HuH-7 (cell line): ENCODE measurements at places on chromosomes 6 and 20.

DNA sequence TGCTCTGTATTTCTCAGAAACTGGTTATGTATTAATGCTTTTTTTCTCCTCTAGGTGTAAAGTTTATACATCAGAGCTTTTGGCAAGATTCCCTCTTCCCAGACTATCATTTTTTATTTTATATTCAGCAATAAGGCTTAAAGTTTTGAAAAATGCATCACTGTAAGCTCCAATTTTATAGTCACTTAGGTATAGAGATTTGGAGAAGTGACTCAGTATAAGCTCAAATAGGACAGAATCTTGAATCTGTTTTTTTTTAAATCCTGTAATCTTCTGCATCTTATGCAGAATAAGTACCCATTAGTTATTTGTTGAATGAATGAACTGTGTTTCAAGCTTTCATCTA is 1.0 kb downstream of the NCOA7 start:
- no peak for DNase-seq

GRCh38 chr6:167127785-167128531 is 5.1 kb downstream of the CCR6 start:
- DNase-seq = no peak

- DNase-seq = no peak
These were observed 12.9 kb downstream of the IPCEF1 start for GRCh38 chr6:154343473-154344308.

- DNase-seq = no peak
These were observed 215.4 kb downstream of the TBC1D7 start for GRCh38 chr6:13112921-13113320.

GRCh38 chr6:170160628-170161611 is 130.0 kb downstream of the DLL1 start:
- no peak for DNase-seq

GRCh38 chr20:64051561-64052325 is 2.3 kb upstream of the SOX18 start:
- no peak for DNase-seq

GRCh38 chr6:115977220-115977619 is 83.5 kb downstream of the FRK start:
- no peak for DNase-seq

GRCh38 chr6:168278904-168279303 is 40.7 kb downstream of the DACT2 start:
- no peak for DNase-seq

DNA sequence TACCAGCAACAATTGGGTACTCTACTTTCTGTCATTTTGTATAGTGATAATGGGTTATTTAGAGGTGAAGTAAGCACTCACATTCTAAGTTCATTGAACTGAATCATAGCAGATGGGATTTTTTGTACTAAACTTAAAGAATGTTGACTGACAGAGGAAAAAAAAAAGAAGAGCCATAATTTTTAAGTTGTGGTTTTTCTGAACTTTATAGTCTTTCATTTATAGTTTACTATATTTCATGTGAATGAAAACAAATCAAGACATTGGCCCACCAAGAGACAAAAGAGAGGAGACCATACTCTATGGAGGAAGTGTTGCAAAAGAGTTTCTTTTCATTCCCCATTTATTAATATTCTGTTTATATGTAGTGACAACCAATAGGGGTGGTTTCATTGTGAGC is 685.7 kb downstream of the BCKDHB start:
- no peak for DNase-seq

DNA sequence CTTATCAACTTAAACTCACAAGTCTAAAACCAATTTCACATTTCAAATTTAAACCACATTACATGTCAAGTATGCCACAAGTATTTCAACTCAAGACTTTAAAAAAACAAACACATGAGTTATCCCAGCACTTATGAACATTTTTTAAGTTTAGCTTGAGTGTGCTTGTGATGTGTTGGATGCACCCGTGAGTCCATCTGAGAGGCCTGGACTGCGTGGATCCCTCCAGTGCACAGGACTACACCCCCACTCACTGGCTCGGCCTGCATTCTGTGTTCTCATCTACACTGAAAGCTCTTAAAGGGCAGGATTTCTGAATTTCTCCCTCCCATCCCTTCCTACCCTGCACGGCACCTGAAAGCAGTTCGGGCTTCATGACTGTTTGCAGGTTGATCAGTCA is 128.8 kb upstream of the CD93 start:
- DNase-seq = no peak

GRCh38 chr20:31594558-31595379 is 10.3 kb upstream of the ID1 start:
- DNase-seq = no peak

DNA sequence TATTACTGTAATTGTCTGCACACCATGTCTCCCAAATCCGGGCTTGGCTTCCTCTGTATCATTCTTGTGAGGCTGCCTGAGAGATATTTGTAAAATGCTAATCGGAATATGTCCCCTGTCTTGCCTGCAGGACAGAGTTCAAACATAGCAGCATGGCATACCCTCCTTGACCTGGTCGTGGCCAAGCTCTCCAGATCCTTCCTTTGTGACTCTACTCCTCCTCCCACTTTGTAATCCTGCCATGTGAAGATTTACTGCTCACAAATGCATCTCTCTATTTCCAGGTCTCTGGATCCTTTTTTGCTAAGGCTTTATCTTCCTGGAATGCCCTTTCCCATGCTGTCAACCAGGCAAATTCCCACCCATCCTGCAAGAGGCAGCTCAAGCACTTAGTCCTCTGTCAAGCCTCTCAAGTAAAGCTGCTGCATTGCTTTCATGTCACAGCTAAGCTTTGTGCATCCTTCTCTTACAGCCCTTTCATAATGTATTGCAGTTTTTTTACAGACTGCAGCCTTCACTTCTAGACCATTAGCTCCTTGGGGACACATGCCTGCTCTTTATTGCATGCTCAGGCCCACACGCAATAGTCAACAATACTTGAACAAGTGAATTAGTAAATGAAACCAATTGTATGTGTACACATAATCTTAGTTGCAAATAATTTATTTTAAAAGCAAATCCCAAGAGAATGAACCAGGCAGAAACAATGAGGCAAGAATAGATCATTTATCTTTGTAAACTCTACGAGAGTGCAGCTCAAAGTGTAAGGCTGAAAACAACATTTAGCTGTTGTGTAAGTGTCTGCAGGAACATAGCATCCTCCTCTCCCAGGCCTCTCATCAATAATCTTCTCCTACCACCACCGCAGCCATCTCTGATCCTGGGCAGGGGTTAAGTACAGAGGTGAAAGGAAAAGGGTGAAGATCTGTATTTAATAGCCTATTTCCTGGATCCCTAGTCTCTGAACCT is 45.8 kb downstream of the HIVEP2 start:
- DNase-seq = no peak

DNA sequence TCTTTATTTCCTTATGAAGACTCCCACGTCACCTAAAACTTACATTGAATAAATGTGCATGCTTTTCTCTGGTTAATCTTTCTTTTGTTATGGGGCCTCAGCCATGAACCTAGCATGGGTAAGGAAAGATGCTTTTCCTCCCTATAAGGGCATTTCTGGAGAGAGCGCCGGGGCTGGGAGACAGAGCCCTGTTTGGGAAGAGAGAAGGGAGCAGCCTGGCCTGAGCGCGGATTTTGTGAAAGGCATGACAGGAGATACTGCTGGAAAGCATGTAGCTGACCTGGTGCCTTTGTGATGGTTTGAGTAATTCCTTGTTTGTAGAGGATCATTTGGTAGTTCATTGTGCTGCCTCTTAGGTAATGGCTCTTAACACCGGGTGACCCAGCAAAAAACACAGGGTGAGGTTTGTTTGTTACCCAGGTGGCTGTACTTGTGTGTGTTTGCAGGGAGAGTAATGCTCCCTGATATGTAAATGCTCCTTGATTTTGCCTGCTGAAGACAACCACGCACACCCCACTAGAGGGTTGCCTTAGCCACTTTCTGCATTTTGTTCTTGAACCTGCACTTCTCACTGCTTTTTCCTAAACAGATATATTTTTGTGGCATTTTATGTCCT is 59.2 kb downstream of the ANKRD6 start:
- no peak for DNase-seq

GRCh38 chr20:9397928-9398327 is 116.5 kb upstream of the LAMP5 start:
- no peak for DNase-seq

DNA sequence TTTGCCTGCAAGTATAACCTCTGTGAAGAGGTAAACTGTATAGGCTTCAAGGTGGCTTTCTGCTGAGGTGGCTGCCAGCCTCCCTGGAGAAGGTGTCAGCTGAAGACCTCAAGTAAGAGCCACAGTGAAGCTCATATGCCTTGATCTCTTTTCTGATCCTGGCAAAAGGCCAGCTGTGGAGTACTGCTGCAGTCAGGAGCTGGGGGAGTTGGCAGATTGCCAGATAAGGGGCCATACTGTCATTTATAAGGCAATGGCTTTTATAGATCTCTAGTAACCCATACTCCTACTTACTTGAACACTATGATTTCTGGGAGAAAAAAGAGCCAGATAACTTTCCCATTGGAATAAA is 8.8 kb upstream of the CEP85L start:
- no peak for DNase-seq

DNA sequence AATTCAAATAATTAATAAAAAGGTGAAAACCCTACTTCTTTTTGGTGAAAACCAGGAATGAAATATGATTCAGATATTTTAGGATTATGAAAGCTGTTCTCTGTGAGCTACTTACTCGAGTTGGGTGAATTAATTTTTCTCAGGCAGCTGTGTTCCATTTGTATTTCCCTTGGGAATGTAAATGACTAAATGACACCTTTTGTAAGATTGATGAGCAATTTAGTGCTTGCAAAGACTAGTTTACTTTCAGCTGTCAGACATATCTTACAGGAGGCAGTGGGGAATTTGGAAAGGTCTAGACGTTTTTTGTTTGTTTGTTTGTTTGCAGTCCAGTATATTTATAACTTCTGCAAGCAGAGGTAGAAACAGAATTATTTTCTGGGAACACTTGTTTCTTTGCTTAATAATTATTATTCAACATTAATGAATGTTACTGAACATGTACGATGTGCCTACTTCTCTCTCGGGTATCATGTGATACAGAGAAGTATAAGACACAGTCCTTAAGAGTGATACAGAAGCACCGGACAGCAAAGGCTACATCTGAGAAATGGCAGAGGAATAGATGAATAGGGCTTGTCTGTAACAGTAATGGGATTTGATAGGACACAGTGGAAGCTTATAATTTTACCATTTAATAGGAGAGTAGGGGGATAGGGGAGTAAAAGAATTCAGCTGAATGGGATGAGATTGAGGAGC is 91.3 kb downstream of the AKAP7 start:
- DNase-seq = no peak

- no peak for DNase-seq
These were observed 1.8 kb upstream of the TBPL1 start for GRCh38 chr6:133951227-133951626.

GRCh38 chr6:16217156-16217721 is 21.1 kb upstream of the GMPR start:
- no peak for DNase-seq

DNA sequence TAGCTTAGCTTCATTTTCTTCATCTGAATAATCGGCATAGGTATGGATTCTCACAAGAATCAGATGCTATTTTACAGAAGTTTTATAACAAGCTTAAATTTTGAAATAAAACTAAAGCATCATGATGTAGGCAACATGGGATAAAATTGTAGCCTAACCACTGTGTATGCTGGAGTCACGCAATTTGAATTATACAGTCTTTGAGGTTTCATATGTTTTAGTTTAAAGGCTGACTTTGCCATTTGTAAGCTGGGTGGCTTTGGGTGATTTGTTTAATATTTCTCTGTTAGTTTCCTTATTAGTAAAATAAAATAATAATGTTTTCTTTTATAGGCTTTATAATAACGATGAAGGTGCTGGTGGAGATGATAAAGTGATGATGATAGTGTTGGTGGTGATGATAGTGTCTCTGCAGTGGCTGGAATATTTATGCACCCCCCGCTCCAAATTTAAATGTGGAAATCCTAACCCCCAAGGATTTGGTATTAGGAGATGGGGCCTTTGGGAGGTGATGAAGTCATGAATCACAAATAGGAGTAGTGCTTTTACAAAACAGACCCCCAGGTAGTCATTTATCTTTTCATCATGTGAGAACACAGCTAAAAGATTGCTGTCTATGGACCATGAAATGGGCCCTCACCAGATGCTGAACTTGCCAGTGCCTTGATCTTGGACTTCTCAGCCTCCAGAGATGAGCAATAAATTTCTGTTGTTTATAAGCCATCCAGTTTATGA is 42.0 kb downstream of the DOK5 start:
- DNase-seq = no peak

DNA sequence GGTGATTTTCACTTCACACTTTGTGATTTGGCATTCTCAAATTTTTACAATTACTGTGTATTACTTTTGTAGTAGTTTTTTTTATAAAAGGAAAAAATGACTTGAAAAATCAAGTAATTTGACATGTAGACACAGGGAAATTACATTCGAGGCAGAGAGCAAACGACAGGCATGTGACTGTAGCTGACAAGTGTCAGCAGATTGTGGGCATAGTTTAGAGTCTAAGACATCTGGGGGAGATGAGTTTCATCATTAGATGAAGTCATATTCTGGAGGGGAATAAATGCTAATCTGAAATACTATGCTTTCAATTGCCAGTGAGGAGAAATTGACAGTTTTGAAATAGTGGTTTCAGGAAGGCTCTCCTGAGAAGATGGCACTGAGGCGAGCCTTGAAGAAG is 126.0 kb downstream of the MTHFD1L start:
- DNase-seq = no peak

- DNase-seq = no peak
These were observed 404.1 kb downstream of the C6orf118 start for GRCh38 chr6:164905311-164905710.

GRCh38 chr6:23308166-23308565 is 738.8 kb downstream of the HDGFL1 start:
- no peak for DNase-seq

- no peak for DNase-seq
These were observed 56.5 kb downstream of the TRAF3IP2 start for GRCh38 chr6:111549168-111549567.

GRCh38 chr20:48538058-48538825 is 289.6 kb downstream of the PREX1 start:
- DNase-seq = no peak

DNA sequence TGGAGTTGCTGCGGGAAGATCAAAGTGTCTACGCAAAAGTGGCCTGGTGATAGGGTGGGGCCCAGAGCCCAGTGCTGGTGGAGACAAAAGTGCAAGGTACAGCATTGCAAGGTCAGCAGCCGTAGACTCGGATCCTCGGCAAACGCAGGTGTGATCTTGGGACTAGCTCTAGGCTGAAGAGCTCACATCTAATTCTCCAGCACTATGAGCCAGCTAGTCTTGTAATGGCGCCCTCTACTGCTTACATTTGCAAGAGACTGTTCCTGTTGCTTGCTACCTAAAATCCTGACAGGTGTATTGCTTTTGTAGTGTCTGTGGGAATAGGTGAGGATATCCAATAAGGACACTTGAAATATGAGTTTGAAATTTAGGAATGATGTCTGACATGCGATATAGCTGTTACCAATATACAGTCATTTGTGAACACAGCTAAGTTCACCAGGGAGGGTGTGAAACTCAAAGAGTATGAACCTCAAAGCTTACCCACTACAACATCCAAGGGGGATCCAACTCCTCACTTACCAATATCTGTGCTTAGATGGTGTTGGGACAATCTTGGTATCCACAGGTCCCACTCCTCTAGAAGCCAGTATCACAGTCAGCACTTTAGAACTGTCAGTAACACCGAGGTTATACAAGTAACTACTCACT is 58.4 kb downstream of the PDE7B start:
- peak; percentile 80 for DNase-seq

- DNase-seq = no peak
These were observed 874 bp downstream of the ZBTB46 start for GRCh38 chr20:63829945-63830835.

- no peak for DNase-seq
These were observed 301.5 kb downstream of the CLIC5 start for GRCh38 chr6:45714006-45714730.

GRCh38 chr20:35578469-35578868 is 36.6 kb downstream of the ERGIC3 start:
- DNase-seq = no peak
